Glutamatergic neuron (in vitro differentiated cells): ENCODE measurements at places on chromosomes 7 and 10. TPM values are rescaled to one million over a fixed set of nuclear protein-coding genes. Genes with fewer than 3 reads are reported as not detected.

DNA sequence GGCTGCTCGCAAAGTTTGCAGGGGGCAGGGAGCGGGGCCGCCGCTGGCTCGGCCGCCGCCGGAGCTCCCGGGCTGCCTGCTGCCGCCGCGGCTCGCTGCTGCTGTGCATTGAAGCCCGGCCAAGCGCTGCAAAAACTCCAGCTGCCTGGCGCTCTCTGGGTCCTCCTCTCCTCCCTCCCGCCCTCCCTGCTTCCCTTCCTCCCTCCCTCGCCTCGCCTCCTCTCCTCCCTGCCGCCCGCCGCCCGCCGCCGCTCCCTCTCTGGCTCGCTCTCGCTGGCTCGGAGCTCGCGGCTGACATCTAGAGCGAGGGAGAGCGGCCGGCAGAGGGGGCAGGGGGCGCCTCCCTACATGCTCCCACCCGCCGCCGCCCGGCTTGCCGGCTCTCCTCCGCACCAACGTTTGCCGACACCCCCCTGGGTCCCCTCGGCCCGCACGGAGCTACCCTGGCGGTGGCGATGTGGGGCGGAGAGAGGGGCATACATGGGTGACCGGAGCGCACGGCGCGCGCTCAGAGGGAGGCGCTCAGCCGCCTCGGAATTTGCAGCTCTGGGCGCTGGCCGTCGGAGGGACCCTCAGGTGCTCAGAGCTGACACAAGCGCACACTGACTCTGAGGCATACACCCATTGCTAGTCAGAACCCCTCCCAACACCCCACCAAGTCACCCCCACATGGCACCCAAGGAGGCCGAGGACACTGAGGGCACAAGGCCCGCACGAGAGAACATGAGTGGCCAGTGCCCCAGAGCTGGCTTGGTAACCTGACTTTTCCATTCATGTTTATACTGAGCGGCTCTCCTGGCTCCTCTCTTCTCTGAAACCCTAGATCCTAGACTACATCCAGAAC is 1.2 kb upstream of the PLXNA4 start:
- peak overlapping the region; percentile 79 for H3K4me3 ChIP-seq
- no peaks in the 10 kb centered on the region for H3K36me3 ChIP-seq
- peaks cover 15% of the 10 kb centered on the region for H3K4me1 ChIP-seq
- H3K27me3 ChIP-seq = peaks cover 21% of the 10 kb centered on the region
- DNase-seq = peak; percentile 89

DNA sequence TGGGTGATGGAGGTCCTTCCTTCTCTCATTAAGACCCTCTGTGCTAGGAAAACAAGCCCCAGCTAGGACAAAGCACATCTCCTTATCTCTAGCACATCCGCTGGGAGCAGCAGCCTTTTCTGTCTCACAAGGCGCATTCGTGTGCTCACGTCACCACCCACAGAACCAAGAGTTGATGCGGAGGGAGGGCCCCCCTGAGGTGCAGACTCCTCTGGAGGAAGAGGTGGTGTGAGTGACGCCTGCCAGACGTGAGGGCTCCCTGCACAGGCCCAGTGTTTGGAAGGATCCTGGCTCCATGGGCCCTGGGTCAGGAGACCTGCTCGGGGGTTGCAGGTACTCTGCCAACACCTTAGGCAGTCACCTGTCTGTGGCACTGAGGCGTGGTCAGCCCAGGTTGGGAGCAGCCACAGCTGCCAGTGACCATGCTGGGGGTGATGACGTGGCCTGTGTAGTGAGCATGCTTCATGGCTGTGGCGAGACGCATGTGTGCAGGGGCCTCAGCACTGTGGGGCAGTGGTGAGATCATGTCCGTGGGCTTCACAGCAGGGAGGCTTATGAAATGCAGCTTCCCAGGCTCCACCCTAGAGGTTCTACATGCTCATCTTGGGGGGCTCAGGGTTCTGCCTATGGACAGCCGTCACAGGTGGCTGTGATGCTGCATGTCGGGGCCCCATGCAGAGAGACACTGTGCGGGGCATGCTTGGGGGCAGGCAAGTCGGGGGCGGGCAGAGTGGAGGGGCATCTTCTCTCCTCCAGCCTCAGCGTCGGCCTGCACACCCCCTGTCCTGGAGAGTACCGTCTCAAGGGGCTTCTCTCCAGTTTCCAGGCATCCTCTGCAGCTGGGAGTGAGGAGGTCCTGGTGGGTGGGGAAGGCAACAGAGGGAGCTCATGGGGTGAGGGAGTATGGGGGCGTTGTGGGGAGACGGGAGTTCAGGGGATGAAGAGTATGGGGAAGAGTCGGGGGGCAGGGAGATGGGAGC is 56.2 kb upstream of the DPYSL4 start:
- DNase-seq = no peak
- H3K27ac ChIP-seq = no peak overlapping the region
- H3K27me3 ChIP-seq = peaks cover 2% of the 10 kb centered on the region
- no peaks in the 10 kb centered on the region for H3K36me3 ChIP-seq
- H3K4me3 ChIP-seq = no peak overlapping the region
- peaks cover 1% of the 10 kb centered on the region for H3K4me1 ChIP-seq

DNA sequence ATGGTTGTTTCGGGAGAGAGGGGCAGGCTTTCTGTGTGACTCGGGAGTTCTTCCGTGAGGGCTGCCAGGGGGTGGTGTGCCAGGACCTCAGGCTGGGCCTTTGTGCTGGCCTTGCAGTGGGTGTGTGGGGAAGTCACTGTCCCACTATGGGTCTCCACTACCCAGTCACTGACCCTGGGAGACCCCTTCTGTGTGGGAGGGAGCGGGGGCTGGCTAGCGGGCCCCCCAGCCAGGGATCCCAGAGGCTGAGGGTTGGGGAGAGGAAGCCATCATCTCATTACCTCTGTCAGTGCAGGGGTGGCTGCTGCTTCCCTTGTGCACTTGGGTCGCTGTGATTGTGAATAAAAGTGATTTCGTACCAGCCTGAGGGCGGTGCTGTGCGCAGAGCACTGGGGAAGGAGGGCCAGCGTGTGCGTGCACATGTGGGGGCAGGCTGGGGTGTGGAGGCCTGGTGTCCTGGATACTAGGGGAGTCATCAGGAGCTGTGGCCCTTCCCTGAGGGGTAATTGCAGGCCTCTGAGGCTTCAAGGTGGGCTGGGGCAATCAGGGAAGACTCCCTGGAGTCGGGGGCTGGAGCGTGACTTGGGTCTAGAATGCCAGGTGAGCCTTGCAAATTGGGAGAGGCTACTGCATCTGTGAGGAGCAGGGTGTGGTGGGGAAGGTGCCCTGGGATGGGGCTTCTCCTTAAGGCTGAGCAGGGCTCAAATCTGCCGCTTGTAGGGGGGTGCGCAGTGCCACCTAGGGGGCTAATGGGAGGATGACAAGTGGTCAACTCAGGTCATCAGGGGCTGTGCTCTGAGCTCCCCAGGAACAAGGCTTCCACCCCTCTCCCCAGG is 98.9 kb downstream of the NEURL1 start:
- H3K27ac ChIP-seq = no peak overlapping the region
- H3K36me3 ChIP-seq = peaks cover 8% of the 10 kb centered on the region
- DNase-seq = peak; percentile 79
- peaks cover 7% of the 10 kb centered on the region for H3K4me1 ChIP-seq
- no peak overlapping the region for H3K4me3 ChIP-seq

DNA sequence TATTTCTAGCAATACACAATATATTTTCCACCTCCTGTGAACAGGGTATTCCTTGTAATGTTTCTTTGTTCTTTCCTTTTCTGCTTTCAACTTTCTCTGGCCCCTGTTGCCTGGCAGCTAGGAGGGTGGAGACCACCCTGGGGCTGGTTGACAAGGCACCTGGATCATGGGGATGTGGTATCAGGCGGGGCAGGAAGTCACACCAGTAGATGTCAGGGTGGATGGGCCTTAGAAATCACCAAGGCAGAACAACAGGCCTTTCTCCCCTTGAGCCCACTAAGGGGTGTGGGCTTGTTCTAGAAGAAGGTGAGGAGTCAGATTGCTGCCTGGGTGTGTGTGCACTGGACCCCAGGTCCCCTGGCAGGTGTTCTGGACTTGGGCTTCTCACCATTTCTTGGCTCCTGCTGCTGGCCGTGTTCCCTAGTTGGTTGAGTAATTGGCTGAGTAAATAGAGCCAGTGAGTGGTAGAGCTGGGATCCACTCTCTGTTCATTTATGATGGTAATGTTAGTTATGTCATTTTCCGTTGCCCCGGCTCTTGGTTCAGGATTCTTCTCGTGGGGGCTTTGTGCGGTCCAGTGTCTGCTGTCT is 24.9 kb downstream of the ZNF783 start:
- peaks cover 6% of the 10 kb centered on the region for H3K36me3 ChIP-seq
- DNase-seq = no peak
- no peak overlapping the region for H3K4me3 ChIP-seq
- H3K27me3 ChIP-seq = peaks cover 14% of the 10 kb centered on the region
- no peak overlapping the region for H3K27ac ChIP-seq
- H3K4me1 ChIP-seq = no peaks in the 10 kb centered on the region

GRCh38 chr10:120456143-120456625 is 843 bp upstream of the PLPP4 start:
- H3K27ac ChIP-seq = no peak overlapping the region
- H3K4me1 ChIP-seq = peaks cover 18% of the 10 kb centered on the region
- peak overlapping the region; percentile 97 for H3K4me3 ChIP-seq
- H3K27me3 ChIP-seq = peaks cover 10% of the 10 kb centered on the region

- peaks cover 4% of the 10 kb centered on the region for H3K27me3 ChIP-seq
- DNase-seq = no peak
- no peak overlapping the region for H3K4me3 ChIP-seq
- H3K4me1 ChIP-seq = no peaks in the 10 kb centered on the region
These were observed 8.2 kb upstream of the GALNTL5 start for GRCh38 chr7:151948039-151948438.

DNA sequence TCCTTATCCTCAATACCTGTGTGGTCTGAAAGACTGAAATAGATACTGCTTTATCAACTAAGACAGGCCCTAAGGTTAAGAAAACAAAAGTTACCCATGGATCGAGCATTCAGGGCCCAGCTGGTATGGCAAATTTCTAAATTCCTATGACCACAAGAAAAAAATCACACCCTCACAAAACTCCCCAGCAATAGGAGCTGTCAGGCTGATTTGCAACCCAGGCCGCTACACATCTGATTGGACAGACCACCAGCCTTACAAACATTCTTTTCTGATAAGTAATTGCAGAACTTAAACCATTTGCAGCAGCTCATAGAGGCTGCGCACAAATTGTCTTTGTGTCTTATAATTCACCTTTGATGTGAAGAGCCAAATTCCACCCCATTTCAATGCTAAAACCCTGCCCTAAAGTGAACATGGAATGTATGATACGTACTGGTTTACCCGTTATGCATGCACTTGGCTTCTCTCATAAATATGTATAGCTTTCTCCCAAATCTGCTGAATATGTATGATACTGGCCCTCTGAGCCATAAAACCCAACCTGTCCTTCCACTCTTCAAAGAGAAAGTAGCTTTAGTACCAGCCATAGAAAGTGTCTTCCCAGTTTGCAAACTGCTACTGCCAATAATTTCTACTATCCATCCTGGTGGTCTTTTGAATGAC is 842.5 kb downstream of the GRID1 start:
- DNase-seq = no peak
- no peak overlapping the region for H3K4me3 ChIP-seq
- no peaks in the 10 kb centered on the region for H3K4me1 ChIP-seq
- H3K27me3 ChIP-seq = no peaks in the 10 kb centered on the region

GRCh38 chr10:88478256-88478655 is 104.9 kb downstream of the RNLS start:
- H3K36me3 ChIP-seq = peaks cover 4% of the 10 kb centered on the region
- H3K4me3 ChIP-seq = no peak overlapping the region
- H3K27me3 ChIP-seq = no peaks in the 10 kb centered on the region
- H3K4me1 ChIP-seq = no peaks in the 10 kb centered on the region
- H3K27ac ChIP-seq = no peak overlapping the region

DNA sequence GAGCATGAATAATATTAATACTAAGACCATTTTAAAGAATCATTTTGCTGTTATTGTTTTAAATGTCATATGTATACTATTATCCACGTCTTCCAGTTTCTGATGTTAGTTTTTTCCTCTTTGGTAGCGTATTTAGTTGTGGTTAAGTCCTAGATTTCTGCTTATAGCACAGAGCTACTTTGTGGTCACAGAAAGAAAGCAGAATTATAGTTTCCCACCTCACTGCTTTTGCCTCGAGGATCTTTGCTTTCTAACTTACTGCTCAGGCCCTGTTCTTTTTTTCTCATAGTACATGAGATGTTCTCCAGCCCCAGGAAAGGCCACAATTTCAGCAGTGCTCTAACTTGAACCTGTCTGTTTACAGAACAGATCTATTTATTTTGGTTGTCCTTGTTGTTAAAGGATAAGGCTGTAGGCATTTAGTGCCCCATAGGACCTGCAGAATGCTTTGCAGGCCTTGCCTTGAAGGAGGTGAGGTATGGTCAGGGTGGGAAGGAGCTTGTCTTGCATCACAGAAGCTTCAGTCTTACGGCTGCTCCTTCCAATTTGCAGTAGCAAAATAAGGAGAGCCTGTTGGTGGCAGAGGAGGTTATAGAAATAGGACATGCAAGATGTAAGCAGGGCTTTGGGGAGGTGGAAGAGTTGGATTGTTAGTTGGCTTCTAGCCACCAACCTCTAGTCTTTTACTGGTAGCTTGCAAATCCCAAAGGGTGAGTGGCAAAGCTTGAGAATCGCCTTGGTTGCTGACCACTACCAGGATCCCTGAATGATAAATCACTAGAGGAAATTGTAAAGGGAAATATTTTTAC is 129.1 kb downstream of the LRRC4 start:
- no peaks in the 10 kb centered on the region for H3K36me3 ChIP-seq
- H3K4me3 ChIP-seq = no peak overlapping the region
- DNase-seq = no peak
- H3K27ac ChIP-seq = no peak overlapping the region
- peaks cover 19% of the 10 kb centered on the region for H3K4me1 ChIP-seq
- H3K27me3 ChIP-seq = no peaks in the 10 kb centered on the region

DNA sequence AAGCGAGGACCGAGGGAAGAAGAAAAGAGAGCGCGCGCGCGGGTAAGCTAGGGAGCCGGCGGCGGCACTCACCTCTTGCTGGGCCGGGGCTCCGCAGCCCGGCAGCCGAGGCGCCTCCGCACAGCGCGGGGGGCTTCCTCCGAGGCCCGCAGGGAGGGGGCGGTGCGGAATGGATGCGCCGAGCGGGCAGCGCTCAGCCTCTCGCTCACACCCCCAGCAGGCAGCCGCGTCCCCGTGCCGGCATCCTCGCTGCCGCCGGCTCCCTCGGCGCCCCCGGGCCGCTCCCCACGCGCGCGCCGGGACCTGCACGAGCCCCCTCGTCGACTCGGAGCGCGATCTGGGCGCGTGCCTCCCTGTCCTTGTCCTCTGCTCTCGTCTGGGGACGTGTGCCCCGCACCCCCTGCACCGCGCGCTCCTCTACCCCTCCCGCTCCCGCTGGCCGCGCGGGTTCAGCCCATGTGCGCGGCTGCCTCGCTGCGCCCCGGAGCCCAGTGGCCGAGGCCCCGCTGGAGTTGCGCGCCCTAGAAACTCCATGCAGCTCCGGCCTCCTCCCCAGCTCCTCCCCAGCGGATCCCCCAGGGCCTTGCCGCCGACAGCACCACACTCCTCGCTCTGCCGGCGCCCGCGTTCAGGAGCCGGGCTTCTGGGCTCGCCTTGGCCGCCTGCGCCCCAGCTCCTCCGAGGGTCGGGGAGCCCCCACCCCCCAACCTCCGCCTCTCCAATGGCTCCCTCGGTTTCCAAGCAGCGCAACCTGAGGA is 75.3 kb downstream of the CALN1 start:
- no peaks in the 10 kb centered on the region for H3K4me1 ChIP-seq
- peaks cover 22% of the 10 kb centered on the region for H3K36me3 ChIP-seq
- DNase-seq = peak; percentile 64
- H3K27ac ChIP-seq = no peak overlapping the region

The CYP2C19 gene
- total RNA-seq = not detected
